Fibroblast of skin of left quadriceps (primary cell): ENCODE measurements at places on chromosomes 12 and 14.

GRCh38 chr14:49947506-49947905 lies 54.6 kb downstream of the ARF6 start:
- no peak for DNase-seq

GRCh38 chr12:101924618-101925017 lies 47.2 kb downstream of the DRAM1 start:
- DNase-seq, result no peak

GRCh38 chr14:69861025-69861569 lies 18.1 kb upstream of the SMOC1 start:
- DNase-seq, result no peak

DNA sequence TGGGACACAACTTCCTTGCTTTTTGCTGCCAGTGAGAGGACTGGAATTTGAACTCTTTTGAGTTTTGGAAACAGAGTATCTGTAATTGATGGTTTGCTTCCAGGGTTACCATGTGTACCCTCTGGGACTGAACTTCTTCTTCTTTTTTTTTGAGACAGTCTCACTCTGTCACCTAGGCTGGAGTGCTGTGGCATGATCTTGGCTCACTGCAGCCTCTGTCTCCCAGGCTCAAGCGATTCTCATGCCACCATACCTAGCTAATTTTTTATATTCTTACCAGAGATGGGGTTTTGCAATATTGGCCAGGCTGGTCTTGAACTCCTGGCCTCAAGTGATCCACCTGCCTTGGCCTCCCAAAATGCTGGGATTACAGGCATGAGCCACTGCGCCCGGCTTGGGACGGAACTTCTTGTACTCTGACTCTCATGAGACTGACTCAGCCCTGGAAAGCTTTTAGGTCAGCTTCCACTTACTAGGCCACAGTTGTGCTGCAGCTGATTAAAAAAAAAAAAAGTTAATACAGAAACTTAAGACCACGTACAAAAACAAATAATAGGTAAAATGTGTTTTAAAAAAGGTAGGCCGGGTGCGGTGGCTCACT lies 15.8 kb downstream of the SEL1L start:
- DNase-seq, result no peak

GRCh38 chr12:44889162-44889561 lies 13.0 kb upstream of the NELL2 start:
- DNase-seq, result no peak

GRCh38 chr14:32377046-32377646 lies 48.0 kb downstream of the AKAP6 start:
- DNase-seq, result no peak

GRCh38 chr14:69318901-69319475 lies 59.0 kb downstream of the GALNT16 start:
- no peak for DNase-seq

DNA sequence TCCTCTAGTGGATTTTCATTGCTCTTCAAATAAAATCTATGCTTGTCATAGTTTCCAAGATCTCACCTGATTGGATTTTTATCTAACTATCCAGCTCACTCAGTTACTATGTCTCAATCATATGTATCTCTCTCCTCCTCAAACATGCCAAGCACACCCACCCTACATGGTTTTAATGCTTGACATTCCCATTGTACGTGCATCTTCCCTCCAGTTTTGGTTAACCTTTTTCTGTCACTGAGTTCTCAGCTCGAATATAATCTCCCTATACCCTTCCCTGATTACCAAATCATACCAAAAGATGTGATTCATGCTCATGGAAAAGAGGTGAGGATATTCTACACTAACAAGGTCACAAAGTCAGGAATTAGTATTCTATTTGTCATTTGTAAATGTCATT lies 12.0 kb upstream of the PTPRQ start:
- no peak for DNase-seq

- DNase-seq, result no peak
Observed at GRCh38 chr12:26425587-26426260, 230.4 kb downstream of the SSPN start.

DNA sequence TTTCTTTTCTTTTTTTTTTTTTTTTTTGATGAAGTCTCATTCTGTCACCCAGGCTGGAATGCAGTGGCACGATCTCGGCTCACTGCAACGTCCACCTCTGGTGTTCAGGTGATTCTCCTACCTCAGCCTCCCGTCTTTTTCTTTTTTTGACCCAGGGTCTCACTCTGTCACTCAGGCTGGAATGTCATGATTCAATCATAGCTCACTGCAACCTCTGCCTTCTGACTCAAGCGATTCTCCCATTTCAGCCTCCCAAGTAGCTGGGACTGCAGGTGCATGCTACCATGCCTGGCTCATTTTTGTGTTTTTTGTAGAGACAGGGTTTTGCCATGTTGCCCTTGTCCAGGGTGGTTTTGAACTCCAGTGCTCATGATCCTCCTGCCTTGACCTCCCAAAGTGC lies 12.0 kb downstream of the FUT8 start:
- DNase-seq, result no peak

DNA sequence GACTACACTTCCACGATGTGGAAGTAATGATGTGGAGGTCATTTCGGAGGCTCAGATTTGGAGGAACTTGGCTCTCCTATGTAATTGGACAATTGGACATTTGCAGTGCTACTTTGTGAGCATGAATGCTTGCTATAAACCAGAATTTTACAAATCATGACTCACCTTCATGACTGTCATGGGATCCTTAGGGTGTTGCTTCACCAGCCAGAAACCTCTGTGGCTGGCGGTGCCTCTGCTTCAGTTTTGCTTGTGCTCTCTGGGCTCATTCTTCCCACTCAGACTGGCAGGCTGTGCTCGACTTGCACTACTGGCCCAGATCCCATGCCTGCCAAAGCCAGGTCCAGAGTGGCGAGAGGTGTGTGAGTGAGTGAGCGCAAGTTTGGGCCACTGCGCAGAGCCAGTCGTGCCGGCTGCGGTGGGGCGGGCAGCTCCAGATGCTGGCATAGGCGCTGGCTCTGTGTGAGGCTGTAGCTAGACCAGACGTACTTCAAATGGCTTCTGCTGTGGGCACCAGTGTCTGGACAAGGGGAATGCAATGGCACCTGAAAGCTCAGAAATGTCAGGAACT lies 387.8 kb downstream of the AEBP2 start:
- no peak for DNase-seq

- DNase-seq, result no peak
Observed at GRCh38 chr12:108701779-108702441, 29.4 kb downstream of the CORO1C start.

DNA sequence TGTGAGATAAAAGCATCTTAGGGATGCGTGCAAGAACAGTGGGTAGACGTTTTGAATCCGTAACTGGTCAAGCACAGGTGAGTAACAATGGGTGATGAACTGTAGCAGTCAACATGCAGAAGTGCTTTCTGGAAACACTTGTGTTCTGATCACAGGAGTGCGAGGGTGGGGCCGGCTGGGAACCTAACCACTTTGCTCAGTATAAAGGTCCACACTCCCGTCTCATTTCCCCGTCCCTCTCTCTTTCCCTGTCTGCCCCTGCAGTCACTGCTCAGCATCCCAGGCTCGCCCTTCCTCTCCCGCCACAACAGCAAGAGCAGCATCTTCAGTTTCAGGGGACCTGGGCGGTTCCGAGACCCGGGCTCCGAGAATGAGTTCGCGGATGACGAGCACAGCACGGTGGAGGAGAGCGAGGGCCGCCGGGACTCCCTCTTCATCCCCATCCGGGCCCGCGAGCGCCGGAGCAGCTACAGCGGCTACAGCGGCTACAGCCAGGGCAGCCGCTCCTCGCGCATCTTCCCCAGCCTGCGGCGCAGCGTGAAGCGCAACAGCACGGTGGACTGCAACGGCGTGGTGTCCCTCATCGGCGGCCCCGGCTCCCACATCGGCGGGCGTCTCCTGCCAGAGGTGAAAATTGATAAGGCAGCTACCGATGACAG lies 127.1 kb downstream of the FIGNL2 start:
- DNase-seq, result no peak

DNA sequence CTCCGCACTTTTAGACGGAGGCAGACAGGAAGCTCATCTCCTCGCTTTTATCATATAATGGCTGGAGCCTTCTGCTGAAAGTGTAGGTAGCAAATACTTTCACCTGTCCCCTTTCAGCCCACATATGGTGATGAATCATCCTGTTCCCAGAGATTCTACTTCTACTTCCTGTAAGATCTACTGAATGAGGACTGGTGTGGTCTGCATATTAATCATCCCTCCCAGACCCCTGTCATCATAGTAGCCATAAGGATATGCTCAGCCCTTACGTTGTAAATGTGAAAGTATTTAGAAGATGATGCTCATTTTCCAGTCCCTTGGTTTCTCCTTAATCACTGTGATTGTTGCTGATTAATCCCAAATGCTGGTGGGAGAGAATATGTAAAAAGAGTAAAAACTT lies 268.2 kb upstream of the GRIP1 start:
- peak; percentile 0 for DNase-seq

- no peak for DNase-seq
Observed at GRCh38 chr12:89351489-89352241, 636 bp downstream of the DUSP6 start.

DNA sequence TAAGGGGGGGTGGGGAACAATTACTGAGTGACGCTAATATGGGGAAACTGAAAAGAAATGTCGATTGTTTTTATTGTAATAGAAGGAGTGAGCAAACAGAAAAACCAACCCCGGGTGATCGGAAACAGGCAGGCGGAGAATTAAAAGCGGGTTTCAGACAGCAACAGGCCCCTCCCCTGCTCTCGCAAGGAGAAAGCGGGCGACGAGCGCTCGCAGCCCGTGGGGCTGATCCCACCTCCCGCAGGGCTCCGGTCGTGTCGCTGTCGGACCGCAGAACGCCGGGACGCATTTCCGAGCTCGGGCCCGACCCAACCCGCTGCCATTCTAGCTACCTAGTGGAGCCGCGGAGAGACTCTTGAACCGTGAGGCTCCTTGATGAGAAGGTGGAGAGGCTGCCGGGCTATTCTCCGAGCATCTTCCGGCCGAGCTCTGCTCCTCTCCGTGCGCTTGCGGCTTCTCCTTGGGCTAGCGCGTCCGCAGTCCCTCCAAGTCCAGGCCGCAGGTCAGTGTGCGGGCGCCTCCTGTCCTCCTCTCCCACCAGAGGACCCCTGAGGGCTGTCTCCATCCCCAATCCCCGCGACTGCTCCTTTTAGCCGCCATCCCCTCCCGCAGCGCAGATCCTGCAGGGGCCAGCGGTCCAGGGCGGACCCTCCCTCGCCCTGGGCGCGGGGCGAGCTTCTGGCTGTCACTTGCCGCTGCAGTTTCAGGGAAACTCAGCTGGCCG lies 4.1 kb upstream of the PAX9 start:
- no peak for DNase-seq

- no peak for DNase-seq
Observed at GRCh38 chr14:42459171-42459685, 852.6 kb downstream of the LRFN5 start.

DNA sequence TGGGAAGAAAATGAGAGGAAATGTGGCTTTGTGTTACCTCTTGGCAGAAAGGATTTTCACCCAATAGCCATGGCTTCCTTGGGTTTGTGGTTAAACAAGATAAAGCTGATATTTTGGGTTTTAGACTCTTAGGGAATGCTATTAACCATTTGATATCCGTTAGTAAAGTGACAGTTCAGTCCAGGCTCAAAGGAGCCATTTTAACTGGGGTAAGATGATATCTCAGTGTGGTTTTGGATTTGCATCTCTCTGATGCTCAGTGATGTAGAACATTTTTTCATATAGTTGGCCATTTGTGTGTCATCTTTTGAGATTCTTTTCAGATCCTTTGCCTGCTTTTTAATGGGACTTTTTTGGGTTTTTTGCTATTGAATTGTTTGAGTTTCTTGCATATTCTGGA lies 30.1 kb downstream of the IFT43 start:
- DNase-seq, result no peak

DNA sequence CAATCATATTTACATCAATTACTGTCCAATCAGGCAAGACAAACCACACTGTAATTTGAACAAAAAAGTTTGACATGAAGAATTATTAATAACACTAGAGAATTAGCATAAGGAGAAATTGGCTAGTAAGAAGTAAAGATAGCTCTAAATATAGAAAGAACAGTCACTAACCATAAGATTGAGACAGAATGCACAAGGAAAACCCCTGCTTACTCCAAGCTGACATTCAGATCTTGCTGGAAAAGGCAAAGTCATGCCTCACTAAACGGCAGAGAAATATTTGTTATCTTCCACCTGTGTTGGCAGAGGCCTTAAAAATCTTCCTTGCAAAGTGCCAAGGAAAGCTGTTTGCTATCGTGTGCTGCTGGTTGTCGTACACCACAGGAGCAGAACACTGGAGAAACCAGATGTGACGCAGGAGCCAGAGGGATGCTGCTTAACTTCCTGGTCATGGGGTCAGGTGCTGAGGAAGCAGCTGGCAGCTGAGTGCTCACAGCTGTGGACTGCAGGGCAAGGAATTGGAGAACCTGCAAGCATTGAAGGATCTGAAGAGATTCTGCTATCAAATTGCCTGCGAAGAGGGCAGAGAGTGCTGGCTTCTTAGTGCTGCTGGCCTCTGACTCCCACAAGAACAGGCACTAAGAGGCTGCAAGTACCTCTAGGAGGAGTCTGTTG lies 1323.3 kb downstream of the LRFN5 start:
- DNase-seq, result no peak

- DNase-seq, result no peak
Observed at GRCh38 chr12:11904124-11904523, 166.6 kb upstream of the BCL2L14 start.

DNA sequence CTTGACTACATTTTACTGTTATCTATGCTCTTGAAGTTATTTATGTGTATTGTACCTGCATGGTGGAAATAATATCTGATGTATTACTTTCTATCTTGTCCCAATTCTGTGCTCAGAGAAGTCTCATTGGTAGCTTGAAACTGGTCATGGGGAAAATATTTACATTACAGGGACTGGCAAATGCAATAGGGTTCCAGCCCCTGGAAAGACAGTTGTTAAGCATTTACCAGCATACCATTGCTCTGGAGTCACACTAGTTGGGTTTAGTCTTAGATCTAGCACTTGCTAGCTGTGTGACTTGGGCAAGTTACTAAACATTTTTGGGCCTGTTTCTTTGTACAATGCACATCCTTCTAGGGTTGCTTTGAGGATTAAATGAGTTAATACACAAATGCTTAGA lies 86.3 kb upstream of the NRXN3 start:
- no peak for DNase-seq

GRCh38 chr12:59329462-59329861 lies 266.4 kb upstream of the SLC16A7 start:
- no peak for DNase-seq

DNA sequence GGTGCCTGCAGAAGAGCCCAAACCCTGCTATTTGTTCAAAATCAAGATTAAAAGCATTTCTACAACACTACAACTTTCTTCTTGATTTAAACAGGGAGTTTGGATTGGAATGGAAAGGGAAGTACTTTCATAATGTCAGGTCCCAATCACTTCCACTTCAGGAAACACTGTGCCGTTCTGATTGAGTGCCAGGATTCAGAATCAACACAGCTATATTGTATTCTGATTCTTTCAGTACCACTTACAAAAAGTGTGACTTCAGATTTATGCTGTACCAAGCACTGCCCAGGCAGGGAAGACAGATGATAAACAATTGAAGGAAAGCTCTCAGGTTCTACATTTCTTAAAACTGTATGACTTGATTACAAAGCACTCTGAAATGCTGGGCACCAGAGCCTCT lies 3.2 kb downstream of the TDP1 start:
- DNase-seq, result no peak

- no peak for DNase-seq
Observed at GRCh38 chr12:2194571-2194970, 141.8 kb downstream of the CACNA1C start.
